ENCODE measurements at places on chromosomes 4 and X.

DNA sequence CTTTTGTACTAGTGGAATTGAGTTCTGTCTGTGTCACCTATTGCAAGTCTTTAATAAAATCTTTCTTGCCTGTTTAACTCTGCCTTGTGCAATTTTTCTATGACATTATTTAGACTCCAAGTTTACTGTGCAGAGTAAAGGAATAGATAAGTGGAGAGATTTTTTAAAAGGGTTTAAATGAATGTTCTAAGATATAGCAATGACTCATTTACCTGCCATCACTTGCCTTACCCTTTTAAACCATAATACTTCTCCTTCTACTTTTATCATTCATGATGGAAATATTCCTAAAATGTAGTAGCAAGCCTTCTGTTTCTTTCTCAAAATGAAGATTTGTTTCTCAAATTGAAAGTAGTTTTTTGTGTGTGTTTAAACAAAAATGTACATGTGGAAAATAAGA is 782.8 kb upstream of the MAGEB2 start:
- DNase-seq, result no peak

- DNase-seq, result no peak
Measured at GRCh38 chrX:131609480-131609879, 65.6 kb downstream of the OR13H1 start.

DNA sequence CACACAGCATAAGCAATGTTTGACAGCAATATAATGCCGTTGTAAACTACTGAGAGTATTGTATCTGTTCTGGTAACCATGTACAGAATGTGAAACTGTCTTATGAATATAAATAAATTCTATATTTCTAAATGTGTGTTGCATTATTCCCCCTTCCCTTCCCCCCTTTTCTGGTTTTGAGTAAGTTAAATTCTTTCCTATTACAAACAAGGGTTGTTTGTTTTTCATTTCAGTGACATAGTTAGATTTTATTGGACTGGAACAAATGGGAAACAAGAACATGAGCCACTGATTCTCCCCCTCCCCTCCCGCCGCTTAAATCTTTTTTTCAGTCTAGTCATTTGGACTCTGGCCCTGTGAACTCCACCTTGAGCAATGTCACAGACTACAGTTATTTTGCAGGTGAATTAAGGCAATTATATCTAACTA is 69.8 kb downstream of the GPAT3 start:
- no peak for DNase-seq

- peak; percentile 87 for DNase-seq
Measured at GRCh38 chr4:138090150-138090917, 151.8 kb downstream of the SLC7A11 start.

DNA sequence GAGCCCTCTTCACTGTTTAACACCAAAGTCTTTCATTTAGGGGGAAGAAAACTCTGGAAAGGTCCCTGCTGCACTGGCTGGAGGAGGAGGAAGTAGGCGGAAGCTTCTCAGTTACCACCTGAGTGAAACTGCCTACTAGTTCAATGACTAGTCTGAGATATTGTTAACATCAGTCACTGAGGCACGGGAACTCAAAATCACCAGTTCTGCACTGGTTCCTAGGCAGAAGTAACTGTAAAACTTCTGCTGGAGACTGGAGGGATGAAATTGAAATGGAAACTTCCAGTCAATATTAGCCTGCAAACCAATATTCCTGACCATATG is 178.3 kb downstream of the SNCA start:
- DNase-seq, result no peak

DNA sequence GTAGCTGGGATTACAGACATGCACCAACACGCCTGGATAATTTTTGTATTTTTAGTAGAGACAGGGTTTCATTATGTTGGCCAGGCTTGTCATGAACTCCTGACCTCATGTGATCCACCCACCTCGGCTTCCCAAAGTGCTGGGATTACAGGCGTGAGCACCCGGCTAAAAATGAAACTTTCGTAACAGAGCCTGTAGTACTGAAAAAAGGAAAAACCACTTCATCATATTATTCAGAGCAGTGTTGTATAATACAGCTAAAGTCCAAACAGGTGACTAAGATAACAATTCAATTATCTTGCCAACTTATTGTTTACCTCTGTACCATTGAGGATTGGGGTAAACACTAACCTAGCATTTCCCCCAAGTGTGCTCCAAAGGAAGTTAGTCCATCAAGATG is 43.9 kb upstream of the HPRT1 start:
- DNase-seq, result no peak

GRCh38 chrX:143642426-143642825 is 6.5 kb upstream of the SLITRK4 start:
- DNase-seq, result no peak

DNA sequence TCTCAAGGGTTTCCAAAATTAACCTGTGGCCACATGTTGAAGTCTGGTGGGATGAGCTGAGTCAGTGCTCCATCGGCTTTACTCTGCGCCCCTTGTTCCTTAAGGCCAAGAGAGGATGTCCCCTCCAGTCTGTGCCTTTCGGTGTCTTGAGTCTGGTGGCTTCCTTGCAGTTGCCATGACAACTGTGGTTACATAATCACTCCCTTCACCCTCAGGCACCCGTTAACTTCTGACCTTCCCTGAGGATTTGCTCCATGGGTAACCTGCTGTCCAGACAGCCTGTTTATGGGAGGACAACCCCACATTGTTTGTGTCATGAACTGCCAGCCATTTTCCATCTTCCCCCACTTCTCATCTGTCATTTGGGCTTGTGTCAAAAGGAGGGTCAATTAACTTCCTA is 401.1 kb upstream of the LCORL start:
- DNase-seq, result no peak

GRCh38 chrX:19256986-19257385 is 86.7 kb upstream of the PDHA1 start:
- no peak for DNase-seq

- peak; percentile 91 for DNase-seq
Measured at GRCh38 chr4:1712216-1713002, at the start of gene SLBP. SLBP (minus strand) TSS chr4:1712319; CDS start chr4:1712188, 131 bp downstream.

Data from astrocyte of the spinal cord (primary cell).